Nephron progenitor cell (in vitro differentiated cells): ENCODE measurements at places on chromosomes 3 and 15.

DNA sequence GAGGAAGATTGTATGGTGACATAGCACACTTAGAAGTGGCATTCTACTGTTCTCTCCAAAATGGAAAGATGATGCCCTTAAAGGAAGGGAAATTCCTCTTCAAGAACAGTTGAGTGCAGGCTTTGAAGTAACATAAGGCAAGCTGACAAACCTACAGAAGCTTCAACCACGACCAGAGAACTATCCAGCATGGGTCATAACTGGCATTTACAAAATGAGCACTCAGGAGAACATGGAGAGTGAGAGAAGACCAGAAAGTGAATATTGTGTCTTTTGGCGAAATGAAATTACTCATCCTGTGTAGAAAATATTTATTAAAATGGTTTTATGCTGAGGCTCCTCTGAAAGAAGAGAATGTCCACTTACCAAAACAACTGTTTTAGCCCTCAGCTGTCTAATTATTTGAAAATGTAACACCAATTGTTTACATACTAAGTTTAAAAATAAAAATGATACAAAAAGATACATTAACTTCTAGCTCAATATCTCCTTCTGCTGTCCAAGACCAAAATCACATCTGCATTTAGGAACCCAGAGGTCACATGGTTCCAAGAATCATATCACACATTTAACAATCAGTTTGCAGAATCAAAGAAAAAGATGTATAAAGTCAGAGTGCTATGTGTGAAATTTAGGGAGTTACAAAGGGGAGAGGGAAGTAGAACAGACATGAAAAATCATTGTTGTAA, 216.9 kb downstream of the ATP8B4 start:
- no peak for DNase-seq
- H3K4me1 ChIP-seq = no peaks in the 10 kb centered on the region
- no peak overlapping the region for H3K4me3 ChIP-seq

- no peak for DNase-seq
- no peak overlapping the region for H3K4me3 ChIP-seq
- peak overlapping the region; percentile 67 for H3K27ac ChIP-seq
- no peaks in the 10 kb centered on the region for H3K36me3 ChIP-seq
Measured at GRCh38 chr3:43153216-43154083, 47.6 kb upstream of the POMGNT2 start.

- no peak for DNase-seq
- H3K27ac ChIP-seq = no peak overlapping the region
- no peaks in the 10 kb centered on the region for H3K27me3 ChIP-seq
Measured at GRCh38 chr3:71466483-71466882, 117.0 kb downstream of the FOXP1 start.

DNA sequence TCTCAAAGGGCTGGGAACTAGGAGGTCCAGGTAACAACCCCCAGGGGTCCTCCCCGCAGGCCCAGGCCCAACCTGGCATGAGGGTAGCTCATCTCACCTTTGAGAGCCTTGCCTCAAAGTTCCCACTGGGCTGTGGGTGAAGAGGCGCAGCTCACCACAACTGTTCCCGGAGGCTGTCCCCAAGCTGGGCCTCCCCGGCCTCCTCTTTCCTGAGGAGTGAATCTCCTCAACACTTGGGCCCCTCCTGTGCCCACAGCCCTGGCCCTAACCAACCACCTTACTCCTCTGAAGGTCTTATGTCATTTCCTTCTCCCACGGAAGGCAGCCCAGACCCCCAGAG, 27.5 kb upstream of the CORO2B start:
- H3K36me3 ChIP-seq = no peaks in the 10 kb centered on the region
- H3K4me3 ChIP-seq = no peak overlapping the region
- H3K27me3 ChIP-seq = peaks cover 39% of the 10 kb centered on the region
- no peak overlapping the region for H3K27ac ChIP-seq

DNA sequence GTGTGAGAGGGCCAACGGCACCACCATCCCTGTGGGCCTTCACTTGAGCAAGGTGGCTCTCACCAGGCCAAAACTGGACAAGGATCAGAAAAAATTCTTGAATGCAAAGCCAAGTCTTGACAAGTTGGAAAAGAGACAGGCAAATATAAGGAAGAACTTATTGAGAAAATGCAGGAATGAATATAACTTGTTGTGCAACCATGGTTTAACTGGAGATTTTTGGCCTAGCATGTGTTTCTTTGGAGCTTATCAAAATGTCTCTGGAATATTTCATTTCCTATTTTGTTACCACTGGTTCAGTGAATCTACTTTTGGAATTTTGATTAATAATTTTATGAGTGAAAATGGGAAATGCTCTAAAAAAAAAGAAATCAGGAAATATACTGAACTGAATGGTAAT, 42.5 kb downstream of the MCTP2 start:
- no peak overlapping the region for H3K27ac ChIP-seq
- H3K4me1 ChIP-seq = no peaks in the 10 kb centered on the region
- DNase-seq = no peak
- H3K4me3 ChIP-seq = no peak overlapping the region
- H3K27me3 ChIP-seq = no peaks in the 10 kb centered on the region

DNA sequence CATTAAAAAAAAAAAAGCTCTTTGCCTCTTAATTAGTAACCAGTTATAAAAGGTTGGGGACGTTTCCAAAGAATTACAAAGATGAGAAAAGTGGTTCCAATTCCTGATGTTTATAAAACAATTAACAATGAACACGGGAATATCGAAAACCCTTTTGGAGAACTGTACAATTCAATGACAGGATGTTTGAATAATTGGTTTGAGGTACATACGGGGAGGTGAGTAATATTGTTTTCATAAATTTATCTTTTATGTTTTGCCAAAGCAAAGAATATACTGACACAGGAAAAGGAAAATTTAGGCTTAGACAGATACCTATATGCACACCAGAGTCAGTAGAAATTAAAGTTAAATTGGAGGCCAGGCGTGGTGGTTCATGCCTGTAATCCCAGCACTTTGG, 94.6 kb upstream of the LMOD3 start:
- H3K27me3 ChIP-seq = no peaks in the 10 kb centered on the region
- H3K36me3 ChIP-seq = peaks cover 80% of the 10 kb centered on the region
- H3K4me1 ChIP-seq = peaks cover 8% of the 10 kb centered on the region
- DNase-seq = no peak

DNA sequence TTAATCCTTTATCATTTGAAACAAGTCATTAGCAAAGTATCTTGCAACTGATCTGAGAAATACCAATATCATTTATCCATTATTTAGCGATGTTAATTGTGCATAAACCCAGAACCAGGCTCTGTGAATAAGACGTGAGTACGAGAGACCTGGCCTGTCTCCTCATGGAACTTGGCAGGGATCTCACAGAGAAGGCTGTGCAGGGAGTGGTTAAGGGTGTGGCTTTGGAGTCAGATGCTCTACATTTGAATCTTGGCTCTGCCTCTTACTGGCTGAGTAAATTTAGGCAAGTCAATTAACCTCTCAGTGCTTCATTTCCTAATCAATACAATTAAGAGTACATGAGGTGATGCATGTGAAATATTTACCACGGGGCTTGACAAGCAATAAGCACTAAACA, 39.9 kb upstream of the TBL1XR1 start:
- no peaks in the 10 kb centered on the region for H3K36me3 ChIP-seq
- DNase-seq = no peak
- no peak overlapping the region for H3K27ac ChIP-seq
- peaks cover 5% of the 10 kb centered on the region for H3K4me1 ChIP-seq

DNA sequence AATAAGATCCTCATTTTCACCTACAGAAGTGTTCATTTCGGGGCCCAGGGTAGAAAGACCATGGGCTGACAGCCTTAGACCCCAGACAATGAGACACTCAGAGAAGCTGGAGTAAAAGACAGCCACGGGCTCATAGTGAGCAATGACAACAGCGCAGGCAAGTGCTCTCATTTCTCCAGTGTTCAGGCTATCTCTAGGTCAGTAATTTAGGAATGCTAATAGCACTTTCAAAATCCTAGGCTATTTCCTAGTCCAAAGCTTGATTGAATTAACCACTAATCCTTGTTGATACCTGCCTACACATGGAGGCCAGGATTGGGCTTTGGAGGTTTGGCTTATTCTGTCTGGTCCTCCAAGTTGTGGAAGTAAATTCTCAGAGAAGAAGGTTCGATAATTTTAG, 44.4 kb downstream of the FBN1 start:
- no peaks in the 10 kb centered on the region for H3K27me3 ChIP-seq
- H3K27ac ChIP-seq = no peak overlapping the region

DNA sequence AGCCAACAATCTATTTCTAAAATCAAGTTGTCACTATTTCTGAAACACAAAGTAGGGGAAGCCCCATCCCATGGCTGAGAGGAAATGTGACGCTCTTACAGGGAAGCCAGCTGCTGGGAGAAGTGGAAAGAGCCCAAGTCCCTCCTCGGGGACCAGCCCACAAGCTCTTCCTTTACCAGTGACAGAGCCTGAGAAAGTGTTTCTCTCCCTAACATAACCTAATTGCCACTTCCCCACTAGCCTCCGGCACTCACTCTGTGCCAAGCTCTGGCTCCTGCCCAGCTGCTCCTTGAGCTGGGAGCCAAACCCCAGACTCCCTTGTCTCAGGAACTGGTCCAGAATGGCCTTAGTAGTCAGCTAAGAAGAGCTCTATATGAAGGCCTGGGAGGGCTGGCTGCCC, 42.9 kb downstream of the TNFAIP8L3 start:
- no peaks in the 10 kb centered on the region for H3K36me3 ChIP-seq
- no peak for DNase-seq
- peak overlapping the region; percentile 62 for H3K27ac ChIP-seq
- no peak overlapping the region for H3K4me3 ChIP-seq
- peaks cover 10% of the 10 kb centered on the region for H3K27me3 ChIP-seq
- H3K4me1 ChIP-seq = peaks cover 24% of the 10 kb centered on the region

DNA sequence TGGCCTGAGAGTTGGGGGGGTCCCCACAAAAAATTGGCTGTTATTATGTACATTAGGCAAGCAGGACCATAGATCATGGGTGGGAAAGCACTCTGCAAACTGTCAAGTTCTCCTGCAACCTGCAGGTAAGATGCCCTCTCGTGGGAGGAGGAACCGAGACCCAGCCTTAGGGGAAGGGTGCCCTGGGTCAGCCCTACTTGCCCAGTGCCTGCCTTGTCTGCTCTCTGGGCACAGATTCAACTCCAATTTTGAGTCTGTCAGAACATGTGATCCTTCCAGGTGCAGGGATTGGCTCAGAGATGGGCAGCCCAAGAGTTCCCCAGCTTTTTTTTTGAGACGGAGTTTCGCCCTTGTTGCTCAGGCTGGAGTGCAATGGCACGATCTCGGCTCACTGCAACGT, 99.2 kb downstream of the PLXNA1 start:
- H3K36me3 ChIP-seq = no peaks in the 10 kb centered on the region
- H3K27me3 ChIP-seq = peaks cover 22% of the 10 kb centered on the region
- no peak overlapping the region for H3K4me3 ChIP-seq
- no peak for DNase-seq
- no peak overlapping the region for H3K27ac ChIP-seq

DNA sequence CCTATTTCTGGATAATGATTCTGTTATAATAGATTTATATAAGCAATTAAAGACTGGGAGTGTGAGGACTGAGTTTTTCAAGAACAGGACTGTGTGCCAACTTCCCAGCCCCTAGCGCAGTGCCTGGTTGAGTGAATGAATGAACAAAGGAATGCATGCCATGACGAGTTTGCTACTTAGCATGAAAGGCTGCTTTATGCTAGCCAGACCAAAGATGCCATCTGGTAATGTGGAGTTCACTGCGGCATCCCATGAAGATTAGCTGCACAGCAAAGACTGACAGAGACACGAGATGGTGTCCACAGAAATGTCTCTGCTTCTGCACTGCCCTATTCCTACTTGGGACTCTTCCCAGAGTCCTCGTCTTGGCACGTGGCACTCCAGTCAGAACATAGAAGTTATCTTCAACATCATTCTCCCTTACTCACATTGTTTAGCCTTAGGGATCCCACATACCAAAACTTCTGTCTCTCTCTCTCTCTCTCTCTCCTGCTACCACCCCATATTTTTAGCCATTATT, 283.9 kb upstream of the CTNNB1 start:
- H3K27ac ChIP-seq = no peak overlapping the region
- no peaks in the 10 kb centered on the region for H3K27me3 ChIP-seq
- no peak overlapping the region for H3K4me3 ChIP-seq
- H3K4me1 ChIP-seq = peaks cover 38% of the 10 kb centered on the region

- peaks cover 18% of the 10 kb centered on the region for H3K27me3 ChIP-seq
- H3K4me1 ChIP-seq = no peaks in the 10 kb centered on the region
- no peak for DNase-seq
Measured at GRCh38 chr15:88390164-88390901, 76.9 kb downstream of the MRPL46 start.

- H3K4me3 ChIP-seq = no peak overlapping the region
- peaks cover 3% of the 10 kb centered on the region for H3K36me3 ChIP-seq
- peaks cover 11% of the 10 kb centered on the region for H3K4me1 ChIP-seq
Measured at GRCh38 chr15:70715840-70716485, 47.4 kb downstream of the UACA start.

DNA sequence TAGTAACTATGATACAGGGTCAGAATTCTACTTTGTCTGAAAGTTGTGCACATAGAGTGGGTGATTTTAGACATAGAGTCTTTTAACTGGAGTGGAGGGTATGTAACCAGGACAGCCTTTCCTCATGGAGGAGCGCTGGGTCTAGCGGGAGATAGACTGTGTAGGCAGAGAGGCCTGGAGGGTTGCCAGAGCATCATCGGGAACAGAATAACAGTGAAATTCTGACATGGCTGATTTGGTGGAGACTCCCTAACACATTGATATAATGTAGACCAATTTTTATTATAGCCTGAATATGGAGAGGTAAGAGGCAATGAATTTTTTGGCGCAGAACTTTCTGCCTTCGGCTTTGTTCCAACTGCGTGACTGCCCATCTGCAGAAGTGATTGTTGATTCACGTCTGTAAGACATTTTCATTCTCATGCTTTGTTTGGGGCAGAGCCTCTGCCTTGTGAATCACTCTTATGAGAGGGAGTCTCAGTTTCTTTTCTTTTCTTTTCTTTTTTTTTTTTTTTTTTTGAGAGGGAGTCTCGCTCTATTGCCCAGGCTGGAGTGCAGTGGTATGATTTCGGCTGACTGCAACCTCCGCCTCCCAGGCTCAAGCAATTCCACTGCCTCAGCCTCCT, 16.0 kb downstream of the LPP start:
- H3K4me3 ChIP-seq = no peak overlapping the region
- H3K4me1 ChIP-seq = peaks cover 47% of the 10 kb centered on the region

DNA sequence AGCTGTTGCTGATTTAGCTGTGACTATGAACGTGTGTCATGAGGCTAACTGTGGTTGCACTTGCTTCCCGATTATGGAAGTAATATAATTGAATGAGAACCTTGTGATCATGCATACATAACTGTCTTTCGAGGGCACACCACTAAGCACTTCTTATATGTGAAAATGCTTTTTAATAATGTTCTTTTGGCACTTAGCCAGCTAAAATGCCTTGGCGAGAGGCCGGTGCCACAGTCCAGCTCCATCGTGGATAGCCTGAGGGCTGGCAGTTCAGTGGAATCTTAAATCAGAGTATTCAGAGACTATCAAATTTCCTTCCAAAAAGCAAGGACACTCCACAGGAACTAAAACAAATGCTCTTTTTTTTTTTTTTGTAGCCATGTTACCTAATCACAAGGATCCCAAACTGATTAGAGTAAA, 161.6 kb upstream of the FRMD4B start:
- peaks cover 39% of the 10 kb centered on the region for H3K27me3 ChIP-seq
- no peak overlapping the region for H3K27ac ChIP-seq
- peaks cover 7% of the 10 kb centered on the region for H3K4me1 ChIP-seq
- H3K4me3 ChIP-seq = no peak overlapping the region
